Spinal cord (tissue), 10 donors: ENCODE measurements at places on chromosomes 2 and 18. TPM values are rescaled to one million over a fixed set of nuclear protein-coding genes. Genes with fewer than 3 reads are reported as not detected.

ATOH8 gene
- total RNA-seq = 5.8 TPM

DNA sequence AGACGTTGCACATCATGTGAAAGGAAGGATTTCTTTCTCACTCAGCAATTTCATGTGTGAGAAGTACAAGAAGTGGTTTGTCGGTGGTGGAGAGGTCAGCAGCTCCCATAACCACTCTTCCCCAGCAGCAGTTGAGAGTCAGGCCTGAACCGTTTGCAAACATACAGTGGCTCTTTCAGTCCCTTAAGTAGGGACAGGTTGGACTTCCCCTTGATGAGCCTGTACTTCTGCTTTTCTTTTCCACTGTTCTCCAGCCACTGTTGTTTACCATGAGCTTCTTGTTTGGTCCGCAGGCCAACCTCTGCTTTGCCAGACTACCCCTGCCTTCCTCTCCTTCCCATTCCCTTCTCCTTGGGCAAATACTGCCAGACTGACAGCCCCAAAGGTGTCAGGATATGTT lies 391.3 kb upstream of the CELF4 start:
- DNase-seq = no peak

- DNase-seq = no peak
Observed at GRCh38 chr2:65845442-65846182, 413.2 kb upstream of the SPRED2 start.

GRCh38 chr2:230134496-230135129 lies 65.9 kb upstream of the SLC16A14 start:
- DNase-seq = no peak

DNA sequence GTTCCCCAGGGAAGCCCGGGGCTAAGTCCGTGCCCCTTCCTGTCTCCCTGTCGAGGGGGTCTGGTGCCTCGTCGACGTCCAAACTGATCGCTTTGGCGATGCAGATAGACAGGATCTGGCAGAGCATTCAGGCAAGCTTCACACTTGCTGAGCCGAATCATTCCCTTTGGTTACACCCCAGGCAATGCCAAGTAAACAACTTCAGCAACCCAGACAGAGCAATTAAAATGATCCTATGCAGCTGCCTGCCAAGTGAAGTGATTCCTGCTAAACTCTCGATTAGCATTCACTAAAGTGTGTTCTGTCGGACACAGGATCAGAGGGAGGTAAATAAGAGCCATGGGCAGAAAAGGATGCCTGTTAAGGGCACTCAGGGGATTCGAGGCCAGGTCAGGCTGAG lies 108.2 kb upstream of the RAB12 start:
- peak; percentile 42 for DNase-seq

- DNase-seq = no peak
Observed at GRCh38 chr2:219542931-219543595, 546 bp downstream of the CHPF start.

DNA sequence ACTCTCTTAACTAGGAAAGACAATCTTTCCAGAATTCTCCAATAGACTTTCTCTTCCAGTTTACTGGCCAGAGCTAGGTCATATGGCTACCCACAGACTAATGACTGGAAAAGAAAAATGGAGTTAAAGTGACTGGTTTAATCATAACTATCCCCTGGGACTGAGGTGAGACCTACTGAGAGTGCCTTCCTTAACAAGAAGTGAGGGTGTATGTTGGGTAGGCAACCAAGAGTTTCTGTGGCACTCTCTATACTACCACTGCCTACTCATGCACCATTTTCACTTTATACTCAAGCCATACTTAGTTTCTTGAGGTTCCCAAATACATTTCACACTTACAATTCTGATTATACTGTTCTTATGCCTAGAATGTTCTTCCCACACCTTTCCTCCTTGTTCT lies 6.9 kb upstream of the GFPT1 start:
- no peak for DNase-seq

- DNase-seq = no peak
Observed at GRCh38 chr2:189835855-189836558, 51.8 kb downstream of the PMS1 start.

DNA sequence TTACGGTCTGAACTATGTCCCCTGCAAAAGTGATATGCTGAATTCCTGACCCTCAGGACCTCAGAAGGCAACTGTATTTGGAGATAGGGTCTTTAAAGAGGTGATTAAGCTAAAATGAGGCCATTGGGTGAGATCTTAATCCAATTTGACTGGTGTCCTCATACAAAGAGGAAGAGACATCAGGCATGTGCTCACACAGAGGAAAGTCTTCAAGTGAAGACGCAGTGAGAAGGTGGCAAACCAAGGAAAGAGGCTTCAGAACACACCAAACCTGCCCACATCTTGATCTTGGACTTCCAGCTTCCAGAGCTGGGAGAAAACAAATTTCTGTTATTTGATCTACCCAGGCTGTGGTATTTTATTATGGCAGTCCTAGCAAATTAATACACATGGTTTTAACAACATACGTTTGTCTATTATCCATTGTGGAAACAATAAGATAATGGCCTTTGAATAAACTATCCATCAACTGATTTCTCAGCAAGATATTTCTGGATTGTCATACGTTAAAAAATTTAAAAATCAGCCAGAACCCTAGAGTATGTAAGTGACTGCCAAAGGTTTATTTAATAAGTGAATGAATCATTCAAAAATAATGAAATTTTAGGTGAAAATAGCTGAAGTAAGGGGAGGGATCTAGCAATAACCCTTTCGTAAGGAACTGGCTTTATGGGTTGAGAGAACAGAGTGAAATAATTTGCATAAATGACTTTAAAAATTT lies 6.5 kb downstream of the WIPF1 start:
- no peak for DNase-seq

ASB18 gene
- total RNA-seq = 0.39 TPM

RAB6C gene
- 0.44 TPM for total RNA-seq

- DNase-seq = no peak
Observed at GRCh38 chr2:109535217-109535946, 78.4 kb downstream of the SEPTIN10 start.

DNA sequence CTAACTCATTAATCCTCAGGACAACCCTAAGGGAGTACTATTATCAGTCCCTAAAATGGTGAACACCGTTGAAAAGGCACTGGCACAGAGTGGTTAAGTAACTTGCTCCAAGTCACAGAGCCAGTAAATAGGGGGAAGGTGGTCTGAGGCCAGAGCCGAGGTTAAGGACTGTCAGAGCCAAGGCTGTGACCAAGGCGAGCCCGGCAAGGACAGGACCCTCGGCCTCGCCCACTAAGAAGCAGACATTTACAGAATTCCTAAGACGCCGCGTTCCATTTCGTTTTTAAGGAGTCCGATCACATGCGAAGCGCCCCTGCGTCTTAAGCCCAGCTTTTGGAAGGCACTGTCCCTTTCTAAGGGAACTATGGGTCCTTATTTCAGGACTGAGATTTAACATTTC lies 1.1 kb downstream of the PDIA6 start:
- DNase-seq = no peak

GRCh38 chr18:48837676-48838075 lies 113.1 kb downstream of the SMAD7 start:
- DNase-seq = no peak

DNA sequence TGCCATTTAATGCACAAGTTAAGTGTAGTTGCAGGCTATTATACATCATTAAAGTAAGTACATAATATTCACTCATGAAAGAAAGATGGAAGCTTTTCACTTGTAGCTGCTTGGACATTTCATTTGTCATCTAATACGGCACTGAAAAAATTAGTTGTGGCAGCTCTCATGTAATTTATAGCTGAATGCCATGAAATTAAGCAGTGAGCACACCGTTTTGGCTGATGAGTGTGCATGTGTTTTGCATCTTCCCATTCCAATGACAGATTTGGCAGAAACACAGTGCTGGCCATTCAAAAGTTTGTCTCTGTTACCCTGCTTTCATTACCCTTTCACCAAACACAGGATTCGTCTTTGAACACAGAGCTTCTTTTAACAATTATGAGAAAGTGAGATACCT lies 174.0 kb downstream of the PTGR3 start:
- no peak for DNase-seq

- DNase-seq = no peak
Observed at GRCh38 chr2:168515502-168515901, 59.4 kb downstream of the CERS6 start.

EPAS1 gene
- 29.2 TPM for total RNA-seq

- no peak for DNase-seq
Observed at GRCh38 chr2:150143087-150143536, 344.4 kb downstream of the RND3 start.
